Left colon (tissue), 2 donors: ENCODE measurements at places on chromosomes 16 and 17. TPM values are rescaled to one million over a fixed set of nuclear protein-coding genes. Genes with fewer than 3 reads are reported as not detected.

ZFPM1 gene
- 8.0 TPM for total RNA-seq

DNA sequence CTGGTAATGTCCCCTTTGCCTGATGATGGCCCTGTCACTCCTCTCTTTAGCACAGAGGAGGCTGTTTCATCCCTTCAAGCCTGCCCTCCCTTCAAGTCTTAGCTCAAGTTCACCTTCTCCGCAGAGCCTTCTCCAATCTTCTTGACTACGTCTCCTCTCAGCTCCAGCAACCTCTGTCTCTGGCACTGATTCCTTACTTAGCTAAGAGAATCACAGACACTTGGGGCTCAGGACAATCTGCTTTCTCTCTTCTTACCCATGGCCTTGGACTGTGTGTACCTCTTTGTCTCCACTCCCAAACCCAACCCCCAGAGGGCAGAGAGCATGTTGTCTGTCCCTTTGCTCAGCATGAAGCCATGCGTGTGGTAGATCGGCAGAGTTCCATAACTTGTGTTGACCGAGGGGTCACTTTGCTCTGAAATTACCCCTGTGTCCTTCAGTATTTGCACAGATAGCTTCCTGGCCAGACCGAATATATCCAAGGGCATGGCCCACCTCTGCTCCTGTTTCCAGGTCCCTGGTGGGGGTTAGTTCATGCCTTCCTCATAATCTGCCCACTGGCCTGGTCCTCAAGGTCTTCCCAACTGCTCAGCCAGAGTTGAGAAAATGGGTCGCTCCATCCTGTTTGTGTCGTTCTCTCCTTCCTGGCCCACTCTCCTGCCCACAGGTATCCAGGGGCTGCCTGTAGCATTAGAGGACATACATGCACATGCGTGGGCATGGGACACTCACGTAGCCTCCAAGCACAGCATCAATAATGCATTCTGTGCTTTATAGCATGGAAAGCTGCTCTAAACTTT is 41.6 kb downstream of the MAPT start:
- no peak for DNase-seq

DNA sequence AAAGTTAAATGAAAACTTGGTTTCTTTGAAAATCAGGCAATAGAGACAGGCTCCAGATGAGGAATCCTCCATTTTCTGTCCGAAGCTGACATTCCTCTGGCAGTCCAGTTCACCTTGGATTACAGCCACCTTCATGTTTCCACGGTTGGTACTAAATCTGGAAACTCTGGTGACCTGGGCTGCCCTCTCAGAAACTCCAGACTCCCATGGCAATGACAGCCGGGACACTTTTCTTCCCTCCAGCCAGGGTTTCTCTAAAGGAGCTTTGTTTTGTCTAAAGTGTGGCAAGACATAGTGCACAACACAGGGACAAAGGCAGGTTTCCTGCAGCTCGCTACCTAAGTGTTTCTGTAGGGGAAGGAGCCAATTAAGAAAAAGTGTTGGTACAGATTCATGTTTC is 36.0 kb downstream of the CLUAP1 start:
- no peak for DNase-seq

MEFV gene
- total RNA-seq, result 0.37 TPM

CDIPT gene
- total RNA-seq, result 85.3 TPM

- no peak for DNase-seq
Measured at GRCh38 chr17:9021158-9021991, at the start of gene NTN1. NTN1 (plus strand) TSS chr17:9021510; CDS start chr17:9022374, 864 bp downstream.

GRCh38 chr17:17494499-17494869 is 1.7 kb downstream of the RASD1 start:
- peak; percentile 33 for DNase-seq

DNA sequence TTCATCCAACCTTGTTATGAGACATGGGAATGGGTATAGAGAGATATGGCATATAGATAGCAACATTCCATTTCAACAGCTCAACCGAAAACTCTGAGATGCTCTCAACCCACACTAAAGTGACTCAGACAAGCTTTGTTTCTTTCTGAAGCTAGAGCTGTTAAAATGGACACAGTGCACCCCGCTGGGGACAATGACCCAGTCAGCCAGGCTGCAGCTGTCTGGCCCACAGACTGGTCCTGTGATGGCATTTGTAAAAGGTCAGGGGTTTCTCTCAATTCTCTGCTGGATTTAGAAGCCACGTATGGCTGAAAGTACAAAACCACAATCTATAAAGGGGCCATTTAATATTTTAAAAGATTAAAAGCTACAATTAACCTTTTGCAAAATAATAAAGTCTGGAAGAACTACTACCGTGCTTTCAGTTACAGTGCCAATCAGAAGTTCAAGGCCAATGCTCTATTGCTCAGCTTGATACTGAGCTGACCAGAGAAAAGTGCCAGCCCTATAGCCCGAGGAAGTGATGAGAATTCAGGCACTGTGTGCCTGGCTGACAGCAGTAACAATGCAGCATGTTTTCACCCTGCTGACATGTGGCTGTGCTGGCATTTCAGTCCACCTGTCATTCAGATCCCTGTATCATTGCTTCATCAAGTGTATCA is 60.2 kb downstream of the TEX2 start:
- DNase-seq, result no peak

DNA sequence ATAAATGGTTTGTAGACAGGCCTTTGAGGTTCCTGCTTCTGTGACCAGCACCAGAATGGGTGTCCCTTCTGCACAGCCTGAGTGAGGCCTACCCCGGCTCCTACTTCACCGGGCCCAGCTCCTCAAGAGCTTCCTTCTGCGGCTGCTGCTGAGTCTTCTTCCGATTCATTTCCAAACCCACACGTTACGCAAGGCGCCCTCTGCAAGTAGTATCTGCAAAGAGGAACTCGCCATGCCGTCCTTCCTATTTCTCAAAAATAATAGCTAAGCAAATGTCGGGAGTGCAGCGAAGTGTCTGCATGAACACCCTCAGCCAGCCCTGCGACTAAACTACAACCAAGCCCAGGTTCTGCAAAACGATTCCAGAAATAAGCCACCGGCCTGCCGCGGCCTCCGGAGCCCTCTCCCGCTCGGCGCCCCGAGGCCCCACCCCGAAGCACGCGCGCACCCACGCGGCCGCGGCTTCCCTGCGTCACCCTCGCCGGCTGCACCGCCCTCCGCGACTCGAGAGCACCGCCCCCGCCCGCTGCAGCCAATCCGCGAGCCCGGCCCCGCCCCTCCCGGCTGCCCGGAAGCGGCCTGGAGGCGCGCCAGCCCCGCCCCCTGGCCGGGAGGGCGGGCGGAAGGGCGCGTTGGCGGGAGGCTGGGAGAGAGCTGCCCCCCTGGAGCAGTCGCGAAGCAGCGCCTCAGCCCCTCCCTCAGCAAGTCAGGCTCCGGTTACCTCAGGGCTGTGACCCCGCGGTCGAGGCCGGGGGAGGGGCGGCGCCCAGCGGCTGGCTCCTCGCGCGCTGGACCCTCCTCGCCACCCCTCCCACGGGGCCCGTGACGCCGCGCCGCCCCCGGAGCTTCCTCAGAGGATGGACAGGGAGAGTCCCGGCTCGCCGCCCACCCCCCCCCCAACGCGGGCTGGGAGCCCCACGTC is 8.3 kb downstream of the MNT start:
- DNase-seq, result peak; percentile 97

SGCA gene
- 4.7 TPM for total RNA-seq

DNA sequence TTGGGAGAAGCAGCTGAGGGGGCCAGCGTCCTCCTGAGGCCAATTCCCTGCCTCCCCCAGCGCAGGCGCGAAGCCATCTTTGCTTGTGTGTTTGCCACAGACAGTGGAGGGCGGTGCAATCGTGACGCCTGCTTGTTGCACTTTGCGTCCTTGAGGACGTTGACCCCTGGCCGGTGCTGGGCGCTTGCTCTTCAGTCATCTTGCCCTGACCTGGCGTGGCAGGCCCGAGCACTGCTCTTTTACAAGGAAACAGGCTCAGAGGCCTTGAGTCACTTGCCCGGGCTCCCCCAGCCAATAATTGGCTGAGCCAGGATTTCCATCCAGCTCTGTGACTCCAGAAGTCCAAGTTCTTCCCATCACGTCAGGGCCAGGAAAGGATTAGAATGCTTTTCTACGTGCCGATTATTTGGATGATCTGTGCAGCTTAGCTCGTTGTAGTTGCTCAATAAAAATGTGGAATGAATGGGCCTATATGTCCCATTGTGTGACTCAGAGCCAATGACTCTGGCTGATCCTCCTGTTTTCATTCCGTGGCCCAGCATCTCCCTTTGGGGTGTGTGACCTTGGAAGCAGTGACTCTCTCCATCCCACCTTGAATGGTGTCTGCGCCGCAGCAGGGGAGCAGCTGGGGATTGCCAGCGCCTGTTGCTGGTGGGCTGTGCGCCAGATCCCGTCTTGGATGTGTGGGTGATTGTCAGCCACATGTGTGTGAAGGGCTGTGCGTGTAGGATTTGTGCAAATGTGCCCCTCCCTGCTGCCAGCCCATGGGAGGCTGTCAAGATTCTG is 214.1 kb downstream of the SEC14L1 start:
- peak; percentile 79 for DNase-seq

DBNDD1 gene
- 4.9 TPM for total RNA-seq

DNA sequence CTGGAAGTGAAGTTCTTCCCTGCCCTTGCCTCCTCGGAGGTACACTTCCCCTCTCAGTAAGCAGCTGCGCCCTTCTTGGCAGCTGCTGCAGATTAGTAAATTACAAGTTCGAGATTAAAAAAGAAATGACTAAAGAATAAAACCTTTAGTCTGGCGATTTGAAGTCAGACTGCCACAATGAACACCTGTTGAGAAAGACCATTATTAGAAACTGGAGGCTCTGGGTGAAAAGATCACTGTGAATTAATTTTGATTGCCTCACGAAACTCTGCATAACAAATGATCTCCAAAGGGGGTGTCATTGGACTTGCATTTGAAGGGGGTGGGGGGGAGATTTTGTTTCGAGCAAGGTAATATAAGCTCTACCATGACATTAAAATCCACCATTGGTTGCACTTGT is 39.3 kb downstream of the SALL1 start:
- DNase-seq, result no peak

GRCh38 chr16:4369007-4369733 is 2.5 kb upstream of the VASN start:
- DNase-seq, result no peak

DNA sequence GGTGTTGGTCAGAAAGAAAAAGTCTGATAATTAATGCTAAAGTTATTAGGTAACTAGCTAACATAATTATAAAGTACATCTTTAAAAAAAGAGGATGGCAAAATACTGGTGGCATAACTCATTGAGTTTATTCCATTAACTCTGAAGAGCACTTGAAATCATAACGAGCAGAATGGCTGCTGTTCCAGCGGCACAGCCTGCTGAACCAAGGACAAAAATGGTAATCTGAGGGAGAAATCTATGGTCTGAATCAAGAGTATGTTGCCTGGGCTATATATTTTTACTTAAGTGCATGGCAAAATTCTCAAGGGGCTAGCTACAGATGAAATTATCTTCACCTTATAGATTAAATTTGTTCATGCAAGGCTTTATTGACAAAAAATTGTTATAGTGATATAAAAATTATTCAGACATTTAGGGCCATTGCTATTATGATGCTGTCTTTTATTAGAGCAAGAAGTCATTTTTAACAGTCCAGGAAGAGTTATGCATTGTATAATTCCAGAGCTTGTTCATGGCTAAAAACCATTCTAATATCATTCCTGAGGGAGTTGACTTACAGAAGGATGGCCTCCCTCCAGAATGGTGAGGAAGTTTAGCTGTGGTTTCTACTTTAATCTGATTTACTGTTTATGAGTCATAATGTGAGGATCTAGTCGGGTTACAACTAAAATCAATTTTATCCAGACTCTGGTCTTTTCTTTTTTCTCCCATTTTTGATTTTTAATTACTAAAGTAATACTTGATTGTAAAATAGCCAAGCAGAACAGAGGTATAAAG is 41.4 kb upstream of the ANKFN1 start:
- DNase-seq, result no peak

MEOX1 gene
- 1.2 TPM for total RNA-seq

DNA sequence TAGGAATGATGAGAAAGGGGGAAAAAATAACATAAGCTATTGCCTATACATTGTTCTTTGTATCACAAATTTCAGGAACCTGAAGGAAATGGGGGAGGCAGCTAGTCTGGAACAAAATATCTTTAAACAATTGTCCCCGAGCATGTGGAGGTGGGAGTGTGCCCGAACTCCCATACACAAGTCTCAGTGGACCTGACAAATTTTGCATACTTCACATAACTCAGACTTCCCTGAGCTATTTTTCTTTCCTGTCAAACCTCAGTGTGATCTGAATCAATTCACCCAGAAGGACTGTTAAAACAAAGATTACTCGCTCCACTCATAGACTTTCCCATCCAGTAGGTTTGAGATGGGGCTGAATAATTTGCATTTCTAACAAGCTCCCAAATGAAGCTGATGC is 1.6 kb upstream of the XPO6 start:
- no peak for DNase-seq

DOC2A gene
- 9.2 TPM for total RNA-seq

- no peak for DNase-seq
Measured at GRCh38 chr17:2860045-2860444, 63.8 kb downstream of the RAP1GAP2 start.

OR2C1 gene
- not detected for total RNA-seq

DNA sequence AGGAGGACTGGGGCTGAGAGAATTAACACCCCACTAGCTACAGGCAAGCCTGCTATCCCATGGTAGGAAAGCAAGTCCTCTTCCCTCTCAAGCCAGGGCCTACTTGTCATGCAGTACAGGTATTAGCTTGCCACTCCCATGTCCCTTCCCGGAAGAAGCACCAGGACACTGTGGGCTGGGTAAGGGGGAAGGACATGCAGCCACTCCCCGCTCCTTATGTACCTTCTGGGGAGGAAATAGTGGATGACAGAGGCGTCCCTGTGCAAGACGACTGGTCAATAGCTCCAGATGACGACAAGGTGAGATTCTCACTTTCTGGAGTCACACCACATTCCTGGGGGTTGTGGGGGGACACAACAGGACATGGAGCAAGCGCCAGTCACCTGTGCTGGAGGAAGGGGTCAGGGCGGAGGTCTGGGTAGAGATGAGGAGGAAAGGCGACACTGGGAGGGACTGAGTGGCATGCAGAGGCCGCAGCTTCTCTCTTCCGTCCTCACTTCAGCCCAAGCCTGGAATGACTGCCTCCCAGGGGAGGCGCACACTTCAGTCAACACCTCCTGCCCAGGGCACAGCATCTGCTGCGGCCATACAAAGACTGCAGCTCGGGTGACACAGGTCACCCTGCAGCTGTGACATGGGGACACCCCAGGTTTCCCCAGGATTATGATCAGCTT is 15.1 kb upstream of the FOXJ1 start:
- peak; percentile 50 for DNase-seq

- peak; percentile 85 for DNase-seq
Measured at GRCh38 chr17:28384281-28385036, 13.0 kb downstream of the SARM1 start.

DNA sequence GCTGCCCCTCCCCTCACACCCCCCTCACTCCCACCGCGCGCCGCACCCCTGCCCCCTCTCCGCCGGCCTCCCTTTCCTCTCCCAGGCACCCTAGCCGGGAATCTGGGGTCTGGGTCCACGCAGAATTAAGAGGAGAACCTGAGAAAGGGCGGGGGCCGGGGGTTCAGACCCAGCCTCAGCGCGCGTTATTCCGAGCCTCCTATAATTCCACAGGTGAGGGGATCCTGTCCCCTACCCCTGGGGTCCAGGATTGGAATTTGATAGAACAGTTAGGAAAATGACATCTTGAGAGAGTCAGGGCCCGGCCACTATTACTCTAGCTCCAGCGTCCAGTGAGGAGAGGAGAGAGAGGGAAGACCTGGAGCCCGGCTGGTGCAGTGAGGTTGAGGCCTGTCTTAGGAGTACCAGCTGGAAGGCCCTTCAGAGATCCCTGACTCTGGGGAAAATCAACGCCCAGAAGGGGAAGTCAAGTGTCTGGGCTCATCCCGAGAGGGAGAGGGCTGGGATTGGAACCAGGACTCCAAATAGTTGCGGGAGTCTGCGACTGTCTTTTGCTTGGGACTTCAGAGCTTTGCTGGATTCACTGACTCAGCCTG is 17.3 kb downstream of the GRB7 start:
- no peak for DNase-seq
